Hematopoietic multipotent progenitor cell treated with erythropoietin and hydrocortisone succinate and interleukin-3 and kit ligand, for 4 days (in vitro differentiated cells): ENCODE measurements at places on chromosomes 3 and 15.

GRCh38 chr3:129558772-129559564 lies 16.0 kb downstream of the H1-8 start:
- DNase-seq = peak; percentile 72

- DNase-seq = no peak
Measured at GRCh38 chr3:69764861-69765260, 25.6 kb downstream of the MITF start.

DNA sequence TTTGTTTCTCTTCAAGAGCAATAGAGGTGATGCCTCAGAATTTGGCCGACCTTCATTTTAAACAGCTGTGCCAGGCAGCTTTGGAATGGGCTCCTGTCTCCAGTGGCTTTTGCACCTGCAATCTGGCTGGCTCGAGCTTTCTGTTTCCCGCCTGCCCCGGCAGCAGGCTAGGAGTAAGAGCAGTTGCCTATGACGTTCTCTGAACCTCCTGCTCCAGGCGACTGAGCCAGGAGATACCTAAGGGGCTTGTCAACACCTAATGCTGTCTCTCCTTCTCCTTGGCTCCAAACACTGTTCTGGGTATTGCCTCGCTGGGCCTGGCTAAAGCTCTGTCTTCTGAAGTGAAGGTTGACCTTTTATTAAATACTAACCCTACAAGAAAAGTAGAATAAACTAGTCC lies 229.9 kb downstream of the LRRN1 start:
- DNase-seq = no peak

DNA sequence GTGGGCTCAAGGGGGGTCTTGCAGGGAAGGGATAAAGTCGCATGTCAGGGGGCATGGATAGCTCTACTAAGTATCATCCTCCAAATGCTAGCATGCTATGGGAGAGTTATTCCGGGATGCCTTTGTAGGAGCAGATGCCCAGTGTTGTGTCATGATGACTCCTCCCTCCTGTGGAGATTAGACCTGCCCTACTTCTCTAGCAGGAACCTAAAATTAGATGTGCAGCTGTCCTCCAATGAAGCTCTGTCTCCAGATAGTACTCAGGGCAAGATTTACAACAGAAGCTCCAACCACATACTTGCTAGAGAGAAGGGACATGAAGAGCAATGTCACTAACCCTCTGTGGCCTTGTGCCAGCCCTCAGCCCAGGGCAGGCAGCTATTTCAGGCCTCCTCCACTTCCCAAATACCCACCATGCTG lies 82.5 kb downstream of the AGBL1 start:
- DNase-seq = no peak

GRCh38 chr3:100631236-100631635 lies 21.8 kb downstream of the ADGRG7 start:
- no peak for DNase-seq

GRCh38 chr15:42032376-42033213 lies 11.8 kb upstream of the PLA2G4E start:
- DNase-seq = no peak

DNA sequence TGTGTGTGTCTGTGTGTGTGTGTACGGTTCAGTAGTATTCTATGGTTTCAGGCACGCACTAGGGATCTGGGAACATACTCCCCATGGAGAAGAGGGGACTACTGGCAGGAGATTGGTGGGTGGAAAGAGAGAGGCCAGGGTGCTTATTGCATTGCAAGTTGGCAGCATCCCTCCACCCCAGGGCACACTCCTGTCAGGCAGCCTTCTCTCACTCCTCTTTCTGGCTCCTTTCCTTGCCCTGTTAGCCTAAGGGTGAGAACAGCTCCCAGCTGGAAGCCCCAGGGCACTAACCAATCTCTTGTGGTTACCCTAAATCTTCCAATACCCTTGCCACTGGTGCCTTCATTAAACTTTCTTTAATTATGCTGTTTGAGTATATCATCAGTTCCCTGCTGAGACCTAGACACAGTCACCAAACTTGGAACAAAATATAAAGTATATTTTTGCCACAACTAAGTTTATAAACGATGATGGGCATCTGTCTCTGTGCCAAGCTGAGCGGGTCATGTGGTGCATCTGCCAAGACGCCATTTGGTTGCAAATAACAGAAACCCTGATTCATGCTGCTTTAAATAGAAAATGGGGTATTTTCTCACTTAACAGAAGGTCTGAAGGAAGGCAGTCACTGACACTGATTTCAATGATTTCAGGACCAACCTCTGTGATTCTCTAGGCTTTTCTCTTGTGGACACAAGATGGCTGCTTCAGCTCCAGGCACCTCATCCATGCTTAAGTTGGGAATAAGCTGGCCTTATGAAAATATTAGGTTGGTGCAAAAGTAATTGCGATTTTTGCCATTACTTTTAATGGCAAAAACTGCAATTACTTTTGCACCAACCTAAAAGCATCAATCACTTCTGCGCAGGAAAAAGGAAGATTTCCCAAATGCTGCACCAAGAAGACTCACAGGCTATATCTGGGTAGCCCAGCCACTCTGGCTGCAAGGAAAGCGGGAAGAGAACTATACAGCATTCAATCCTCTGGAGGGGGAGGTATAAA lies 476.9 kb upstream of the PROK2 start:
- no peak for DNase-seq

GRCh38 chr3:37494216-37494615 lies 319.8 kb upstream of the LRRFIP2 start:
- DNase-seq = peak; percentile 64

GRCh38 chr3:127172781-127173515 lies 20.0 kb upstream of the PRR23E start:
- DNase-seq = peak; percentile 8

DNA sequence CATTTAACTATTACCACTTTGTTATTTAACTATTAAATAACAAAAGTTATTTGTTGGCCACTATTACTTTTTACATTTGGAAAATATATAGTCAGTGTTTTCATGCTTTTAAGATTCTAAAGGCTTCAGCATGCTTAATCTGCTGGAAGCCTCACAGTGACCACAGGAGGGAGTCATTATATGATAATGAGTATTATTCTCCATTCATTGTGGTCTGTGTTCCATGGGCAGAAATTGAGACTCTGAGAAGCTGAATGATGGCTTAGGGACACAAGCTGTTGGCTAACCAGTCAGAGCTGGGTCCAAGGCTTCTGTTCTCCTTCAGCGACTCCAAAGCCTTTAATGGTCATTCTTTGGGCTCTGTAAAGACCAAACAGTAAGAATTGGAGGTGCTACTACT lies 64.7 kb downstream of the BFSP2 start:
- DNase-seq = peak; percentile 75

- no peak for DNase-seq
Measured at GRCh38 chr15:62457100-62457499, 292.0 kb upstream of the C2CD4B start.

DNA sequence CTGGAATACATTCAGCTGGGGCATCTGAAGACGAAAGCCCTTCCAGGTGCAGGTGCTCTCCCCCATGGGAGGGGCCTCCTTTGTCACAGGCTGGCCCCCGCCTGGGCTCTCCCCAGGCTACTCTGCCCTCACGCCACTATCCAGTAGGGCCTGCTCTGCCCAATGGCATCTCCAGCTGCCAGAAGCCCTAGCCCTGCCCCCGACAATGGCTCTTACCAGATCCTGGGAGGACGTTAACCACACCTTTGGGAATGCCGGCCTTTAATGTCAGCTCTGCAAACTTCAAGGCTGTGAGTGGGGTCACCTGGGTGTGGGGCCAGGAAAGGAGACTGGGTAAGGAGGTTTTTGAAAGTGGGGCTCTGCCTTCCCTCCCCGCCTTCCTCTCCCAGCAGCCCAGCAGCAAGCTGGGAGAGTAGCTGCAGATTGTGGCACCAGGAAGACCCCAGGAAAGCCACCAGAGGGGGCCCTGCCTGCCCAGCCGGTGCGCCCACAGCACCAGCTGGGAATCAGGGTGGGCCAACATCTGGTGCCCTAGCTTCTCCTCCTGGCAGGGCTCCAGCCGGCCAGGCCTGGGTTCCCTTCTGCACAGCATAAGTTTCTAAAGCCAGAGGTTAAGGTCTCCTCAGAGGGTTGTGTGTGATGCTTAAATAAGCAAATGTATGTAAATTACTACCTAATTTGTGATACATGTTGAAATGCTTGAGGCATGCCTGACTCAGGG lies 40.4 kb upstream of the SLC41A3 start:
- DNase-seq = no peak

DNA sequence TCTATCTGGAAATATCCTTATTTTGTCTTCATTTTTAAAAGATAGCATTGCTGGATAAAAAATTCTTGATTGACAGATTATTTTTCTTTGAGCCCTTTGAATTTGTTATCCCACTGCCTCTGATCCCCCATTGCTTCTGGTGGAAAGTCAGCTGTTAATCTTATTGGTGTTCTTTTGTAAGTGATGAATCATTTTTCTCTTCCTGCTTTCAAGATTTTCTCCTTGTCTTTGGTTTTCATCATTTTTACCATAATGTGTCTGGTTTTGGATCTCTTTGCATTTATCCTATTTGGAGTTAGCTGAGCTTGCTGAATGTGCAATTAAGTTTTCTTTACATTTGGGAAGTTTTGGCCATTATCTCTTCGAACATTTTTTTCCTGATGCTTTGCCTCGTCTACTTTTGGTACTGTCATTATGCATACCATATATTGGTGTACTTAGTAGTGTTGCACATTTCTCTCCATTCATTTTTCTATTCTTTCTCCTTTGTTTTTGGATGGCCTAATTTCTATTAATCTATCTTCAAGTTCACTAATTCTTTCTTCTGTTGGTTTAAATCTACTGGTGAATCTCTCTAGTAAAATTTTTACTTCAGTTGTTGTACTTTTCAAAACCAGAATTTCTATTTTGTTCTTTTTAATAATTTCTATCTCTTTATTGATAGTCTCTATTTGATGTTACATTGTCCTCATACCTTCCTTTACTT lies 440.0 kb upstream of the PROK2 start:
- peak; percentile 31 for DNase-seq

- no peak for DNase-seq
Measured at GRCh38 chr3:175434561-175434960, 575.4 kb downstream of the NAALADL2 start.

GRCh38 chr3:149975919-149976318 lies 5.2 kb upstream of the PFN2 start:
- DNase-seq = peak; percentile 25

DNA sequence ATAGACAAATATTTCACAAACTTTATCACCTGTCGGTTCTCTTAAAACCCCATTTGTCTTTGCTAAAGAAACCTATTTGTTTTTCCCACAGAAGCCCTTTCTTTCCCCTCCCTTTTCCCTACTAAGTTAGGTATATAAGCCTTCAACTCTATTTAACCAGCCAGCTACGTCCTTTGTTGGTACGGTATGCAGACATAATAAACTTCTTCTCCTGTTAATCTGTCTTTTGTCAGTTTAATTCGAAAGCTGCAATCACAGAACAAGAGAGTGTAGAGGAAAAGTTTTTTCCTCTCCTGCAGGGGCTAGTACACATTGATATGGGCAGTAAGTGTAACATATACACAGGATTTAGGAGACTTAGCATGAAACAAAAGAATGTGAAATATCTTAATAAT lies 21.9 kb upstream of the C15orf39 start:
- no peak for DNase-seq

GRCh38 chr3:62318752-62319569 lies 54.4 kb downstream of the FEZF2 start:
- peak; percentile 87 for DNase-seq

- DNase-seq = no peak
Measured at GRCh38 chr3:140931016-140931454, 10.6 kb upstream of the SLC25A36 start.

- no peak for DNase-seq
Measured at GRCh38 chr3:168870892-168871291, 775.2 kb upstream of the GOLIM4 start.

DNA sequence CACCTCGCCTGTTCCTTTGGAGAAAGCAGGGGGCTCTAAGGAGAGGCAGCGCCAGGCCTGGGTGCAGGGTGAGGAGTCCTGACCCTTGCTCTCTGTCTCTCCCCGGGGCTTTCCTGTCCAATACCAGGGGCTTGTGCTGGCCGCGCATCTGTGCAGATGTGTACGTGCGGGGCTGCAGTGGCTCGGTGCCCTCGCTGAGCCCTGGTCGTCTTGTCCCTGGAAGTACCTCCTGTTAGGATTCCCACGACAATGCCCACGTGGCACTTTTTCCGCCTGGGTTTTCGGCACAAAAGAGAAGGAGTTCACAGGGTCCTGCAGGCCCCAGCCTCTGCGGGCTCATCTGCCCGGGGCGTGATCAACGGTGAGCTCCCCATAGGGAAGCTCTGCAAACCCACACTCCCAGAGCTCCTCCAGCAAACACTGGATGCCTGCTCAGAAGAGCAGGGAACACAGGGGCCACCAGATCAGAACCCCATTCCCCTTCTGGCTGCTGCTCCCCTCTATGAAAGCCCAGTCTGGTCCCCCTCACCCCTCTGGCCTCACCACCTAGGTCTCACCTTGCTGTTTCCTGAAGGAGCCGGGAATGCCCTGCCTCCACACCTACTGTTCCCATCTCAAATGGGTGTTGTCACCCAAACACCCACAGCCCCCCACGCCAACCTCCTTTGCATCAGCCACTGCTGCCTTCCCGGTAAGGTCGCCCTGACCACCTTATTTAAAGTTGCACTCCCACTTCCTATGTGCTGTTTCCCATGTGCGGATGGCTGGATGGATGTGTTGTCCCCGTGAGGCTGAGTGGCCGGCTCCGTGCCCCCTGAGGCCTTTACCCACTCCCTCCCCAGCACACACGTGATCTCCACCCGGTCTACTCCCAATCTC lies 62.6 kb upstream of the PRR20G start:
- no peak for DNase-seq

DNA sequence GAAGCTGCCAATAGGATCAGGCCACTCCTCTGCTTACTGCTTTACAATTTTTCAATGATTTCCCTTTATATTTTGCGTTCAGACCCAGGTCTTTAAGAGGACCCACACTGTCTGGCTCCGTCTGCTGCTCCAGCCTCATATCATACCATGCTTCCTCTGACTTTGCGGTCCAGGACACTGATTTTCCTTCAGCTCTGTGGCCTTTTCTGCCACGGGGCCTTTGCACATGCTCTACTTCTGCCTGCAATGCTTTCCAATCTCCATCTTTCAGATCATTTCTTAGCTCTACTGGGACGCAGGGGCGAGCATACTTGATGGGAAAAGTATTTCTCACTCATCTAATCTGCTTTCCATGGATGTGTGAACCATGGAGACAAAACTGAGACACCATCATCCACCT lies 23.0 kb upstream of the SH3GL3 start:
- DNase-seq = no peak

DNA sequence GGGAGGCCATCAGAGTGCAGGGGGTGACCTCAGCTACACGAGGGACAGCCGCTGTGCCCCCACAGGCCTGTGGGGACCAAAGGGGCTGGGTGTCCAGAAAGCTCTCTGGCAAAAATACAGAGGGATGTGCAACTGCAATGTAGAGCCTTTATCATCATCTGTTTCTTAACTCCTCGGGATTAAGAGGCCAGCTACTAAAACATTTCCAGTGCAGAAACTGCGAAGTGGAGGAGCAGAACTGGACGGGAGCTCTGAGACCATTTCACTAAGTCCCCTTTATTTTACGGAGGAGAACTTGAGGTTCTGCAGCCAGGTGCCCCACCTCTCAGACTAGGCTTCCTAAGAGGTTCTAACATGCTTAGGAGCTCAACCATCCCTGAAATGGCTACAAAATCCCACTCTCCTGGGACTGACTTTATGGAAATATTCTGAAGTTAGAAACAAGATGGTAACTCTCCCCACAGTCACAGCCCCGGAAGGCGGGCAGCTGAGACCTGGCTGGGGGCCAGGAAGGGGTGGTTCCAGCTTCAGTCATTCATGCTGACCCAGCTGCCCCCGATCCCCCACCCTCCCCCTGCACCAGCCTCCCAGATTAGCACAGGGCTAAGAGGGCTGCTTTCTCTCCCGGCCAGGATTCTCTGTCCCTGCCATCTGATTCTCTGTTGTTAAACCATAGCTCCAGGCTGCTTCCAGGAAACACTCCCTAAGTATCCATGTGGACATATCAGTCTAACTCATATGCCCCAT lies 40.3 kb downstream of the UMPS start:
- DNase-seq = no peak

- DNase-seq = peak; percentile 8
Measured at GRCh38 chr15:80615783-80616391, 79.2 kb upstream of the ABHD17C start.
